ENCODE measurements at places on chromosomes 16 and 17.

- DNase-seq: no peak
Measured at GRCh38 chr16:87165151-87165550, 152.0 kb downstream of the C16orf95 start.

DNA sequence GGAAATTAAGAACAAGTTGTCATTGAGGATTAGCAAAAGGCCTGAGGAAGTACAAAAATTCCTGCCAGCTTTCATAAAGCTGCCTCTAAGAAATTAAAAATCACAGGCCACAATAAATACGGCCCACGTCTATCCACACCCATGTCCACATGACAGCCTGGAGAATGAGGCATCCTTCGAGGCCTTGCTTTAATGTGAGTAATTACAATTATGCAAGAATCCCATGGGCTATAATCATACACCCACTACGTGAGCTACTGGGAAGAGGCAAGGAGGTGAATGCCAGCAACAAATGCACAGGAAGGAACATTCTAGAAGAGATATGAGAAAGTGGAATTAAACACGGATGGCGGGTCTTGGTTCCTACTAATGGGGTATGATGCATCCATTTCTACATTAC is 65.4 kb upstream of the ZFHX3 start:
- DNase-seq: no peak

GRCh38 chr16:77048085-77048484 is 142.9 kb upstream of the MON1B start:
- DNase-seq: no peak

DNA sequence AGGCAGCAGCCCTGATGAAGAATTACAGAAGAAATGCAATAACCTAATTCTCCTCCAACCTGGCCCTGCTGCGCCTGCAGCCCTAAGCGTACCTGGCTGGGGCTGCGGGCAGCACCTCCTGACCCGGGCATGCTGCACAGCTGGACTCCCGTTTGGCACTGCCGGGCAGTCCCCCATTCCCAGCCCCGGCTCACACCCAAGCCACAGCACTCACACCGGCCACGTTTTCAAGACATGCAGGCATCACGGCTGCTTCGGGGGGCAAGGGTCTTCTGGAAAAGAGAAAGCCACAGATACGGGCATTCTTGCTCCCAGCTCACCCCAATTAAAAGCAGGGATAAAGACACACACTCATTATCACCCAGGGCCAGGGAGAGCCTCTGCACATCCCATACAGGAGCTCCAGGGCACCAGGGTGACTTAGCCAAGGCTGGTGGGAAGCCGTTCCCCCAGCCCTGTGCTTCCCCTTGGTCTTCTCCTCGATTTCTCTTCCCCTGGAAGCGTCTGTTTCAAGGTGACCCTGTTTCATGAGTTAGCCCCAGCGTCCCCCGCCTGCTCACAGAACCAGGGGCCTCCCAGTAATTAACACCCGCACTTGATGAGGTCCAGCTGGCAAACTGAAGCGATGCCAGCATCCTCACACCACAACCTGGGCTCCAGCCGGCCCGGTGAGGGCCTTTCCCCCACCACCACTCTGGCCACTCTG is 216.7 kb downstream of the C16orf78 start:
- no peak for DNase-seq

GRCh38 chr16:3074860-3075522 is 9.6 kb downstream of the IL32 start:
- peak; percentile 94 for DNase-seq

DNA sequence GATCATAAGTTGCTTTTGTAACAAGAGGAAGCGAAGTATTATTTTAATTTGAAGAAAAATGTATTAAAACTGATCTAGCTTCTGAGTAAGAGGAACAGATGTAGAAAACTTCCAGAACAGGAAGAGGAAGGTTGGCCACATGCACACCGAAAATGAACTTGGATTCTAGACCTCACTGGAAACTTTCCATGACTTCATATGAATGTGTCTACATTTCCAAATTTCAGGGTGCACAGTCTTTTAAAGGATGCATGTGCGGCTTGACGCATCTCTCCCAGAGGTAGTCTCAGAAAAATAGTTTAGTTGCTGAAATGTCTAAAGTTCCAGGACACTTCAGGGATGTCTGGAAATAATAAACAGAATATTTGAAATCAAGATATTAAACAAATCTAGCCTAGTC is 275.1 kb upstream of the MYOCD start:
- DNase-seq: no peak

- DNase-seq: no peak
Measured at GRCh38 chr17:54969658-54970572, 1.4 kb downstream of the STXBP4 start.

DNA sequence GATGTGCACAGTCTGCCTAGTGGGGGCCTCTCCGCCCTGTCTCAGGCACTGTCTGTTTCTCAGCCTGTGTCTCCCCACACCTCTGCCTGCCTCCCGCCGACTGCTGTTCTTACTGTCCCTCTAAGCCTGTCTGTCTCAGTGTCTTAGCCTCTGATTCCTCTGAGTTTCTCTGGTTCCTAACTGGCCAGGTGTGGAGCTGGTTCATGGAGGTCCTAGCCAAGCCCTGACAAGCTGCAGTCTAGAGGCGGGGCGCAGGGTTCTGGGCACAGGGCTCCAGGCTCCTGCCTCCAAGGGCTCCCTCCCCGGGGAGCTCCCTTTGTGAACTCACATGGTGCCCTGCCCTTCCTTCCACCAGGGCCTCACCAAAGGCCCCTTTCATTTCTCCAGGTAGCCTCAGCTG is 19.4 kb downstream of the C17orf100 start:
- no peak for DNase-seq

- DNase-seq: no peak
Measured at GRCh38 chr16:76885776-76886537, 305.0 kb upstream of the MON1B start.

DNA sequence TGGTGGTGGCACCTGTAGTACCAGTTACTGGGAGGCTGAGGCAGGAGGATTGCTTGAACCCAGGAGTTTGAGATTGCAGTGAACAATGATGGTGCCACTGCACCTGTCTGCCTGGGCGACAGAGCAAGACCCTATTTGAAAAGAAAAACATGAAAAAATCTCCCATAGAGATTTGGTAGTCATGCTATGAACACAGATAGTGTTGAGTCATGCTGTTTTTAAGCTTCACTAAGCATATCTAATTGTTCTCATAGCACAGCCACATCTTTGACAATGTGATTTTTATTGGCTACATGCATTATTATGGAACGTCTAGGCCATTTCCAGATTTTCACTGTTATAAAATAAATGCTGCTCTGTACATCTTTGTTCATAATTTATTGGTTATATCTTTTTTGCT is 6.0 kb downstream of the IL34 start:
- no peak for DNase-seq

GRCh38 chr17:12592941-12593340 is 72.7 kb upstream of the MYOCD start:
- no peak for DNase-seq

DNA sequence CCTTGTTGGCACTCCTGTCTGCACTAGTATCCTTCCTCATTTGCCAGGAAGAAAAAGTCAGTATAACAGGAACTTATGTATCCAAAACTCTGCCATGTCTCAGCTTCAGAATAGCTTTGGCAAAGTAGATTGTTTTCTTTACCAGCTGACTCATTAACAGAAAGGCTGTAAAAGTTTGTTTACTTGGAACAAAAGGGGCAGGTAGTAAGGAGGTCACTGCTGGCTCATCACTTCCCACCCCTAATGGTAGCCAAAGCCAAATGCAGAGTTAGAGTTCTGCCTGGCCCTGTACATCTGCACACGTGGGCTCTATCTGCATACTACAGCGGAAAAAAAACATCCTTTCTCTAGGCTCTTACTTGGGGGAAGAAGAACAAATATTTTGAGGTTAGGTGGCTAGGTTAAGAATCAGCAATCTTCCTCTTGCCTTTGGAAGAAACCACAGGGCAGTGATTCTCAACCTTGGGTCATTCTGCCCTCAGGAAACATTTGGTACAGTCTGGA is 90.9 kb upstream of the BCAR1 start:
- no peak for DNase-seq

DNA sequence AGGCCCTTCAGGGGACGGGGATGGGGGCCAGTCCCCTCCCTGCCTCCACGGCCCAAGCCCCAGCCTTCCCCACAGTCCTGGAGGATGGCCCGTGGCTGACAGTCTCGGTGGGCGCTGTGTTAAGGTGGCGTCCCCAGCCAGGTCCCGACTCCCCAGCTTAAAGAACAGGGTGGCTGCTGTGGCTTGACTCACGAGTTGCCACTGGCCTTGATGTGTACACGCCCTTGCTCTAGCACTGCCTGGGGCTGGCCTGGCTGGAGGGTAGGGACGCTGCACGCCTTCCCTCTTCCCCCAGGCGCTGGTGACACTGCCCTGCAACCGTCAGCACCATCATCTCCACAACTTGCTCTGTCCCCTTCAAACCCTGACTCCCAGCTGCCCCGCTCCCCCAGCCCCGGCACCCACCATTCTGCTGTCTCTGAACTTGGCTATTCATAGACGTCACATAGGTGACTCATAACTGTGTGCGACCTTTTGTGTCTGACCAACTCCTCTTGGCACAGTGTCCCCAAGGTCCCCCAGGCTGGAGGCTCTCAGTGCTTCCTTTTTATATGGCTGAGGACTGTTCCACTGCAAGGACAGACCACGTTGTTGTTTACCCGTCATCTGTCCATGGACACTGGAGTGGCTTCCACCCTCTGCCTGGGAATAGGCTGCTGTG is 6.3 kb downstream of the GNPTG start:
- DNase-seq: no peak

DNA sequence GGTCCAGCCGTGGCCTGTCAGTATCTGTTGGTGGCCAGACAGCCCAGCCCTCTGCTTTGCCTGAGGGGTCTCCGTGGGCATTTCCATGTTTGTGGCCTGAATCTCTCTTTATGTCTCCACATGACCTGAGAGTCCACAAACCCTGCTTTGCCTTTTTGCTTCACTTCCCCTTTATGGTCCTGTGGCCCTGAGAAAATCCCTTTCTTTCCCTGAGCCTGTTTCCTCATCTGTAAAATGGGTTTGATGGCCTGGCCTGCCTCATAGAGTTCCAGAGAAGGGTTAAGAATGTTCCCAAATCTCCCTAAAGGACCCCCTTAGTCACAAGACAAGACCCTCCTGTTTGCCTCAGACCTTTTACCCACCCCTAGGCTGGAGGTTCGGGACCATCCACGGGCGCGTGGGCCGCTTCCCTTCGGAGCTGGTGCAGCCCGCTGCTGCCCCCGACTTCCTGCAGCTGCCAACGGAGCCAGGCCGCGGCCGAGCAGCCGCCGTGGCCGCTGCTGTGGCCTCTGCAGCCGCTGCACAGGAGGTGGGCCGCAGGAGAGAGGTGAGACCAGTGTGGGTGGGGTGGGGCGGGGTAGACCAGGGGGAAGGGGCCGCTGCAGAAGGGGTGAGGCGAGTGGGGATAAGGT is 26.2 kb upstream of the ALKBH5 start:
- DNase-seq: no peak

DNA sequence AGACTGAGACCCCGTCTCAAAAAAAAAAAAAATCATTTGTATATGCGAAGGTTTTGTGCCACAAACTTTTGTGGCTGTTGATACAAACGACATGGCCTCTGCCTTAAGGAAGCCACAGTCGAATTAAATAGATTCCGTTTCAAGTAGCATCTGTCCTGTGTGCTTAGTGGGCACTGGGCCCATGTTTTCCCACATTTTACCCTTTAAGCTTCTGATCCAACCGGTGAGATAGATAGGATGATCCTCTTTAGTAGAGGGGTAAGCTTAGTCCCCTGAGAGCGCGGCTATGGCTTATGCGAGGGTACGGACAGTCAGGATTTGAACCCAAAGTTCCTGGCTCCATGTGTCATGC is 776 bp upstream of the TMEM219 start:
- no peak for DNase-seq

DNA sequence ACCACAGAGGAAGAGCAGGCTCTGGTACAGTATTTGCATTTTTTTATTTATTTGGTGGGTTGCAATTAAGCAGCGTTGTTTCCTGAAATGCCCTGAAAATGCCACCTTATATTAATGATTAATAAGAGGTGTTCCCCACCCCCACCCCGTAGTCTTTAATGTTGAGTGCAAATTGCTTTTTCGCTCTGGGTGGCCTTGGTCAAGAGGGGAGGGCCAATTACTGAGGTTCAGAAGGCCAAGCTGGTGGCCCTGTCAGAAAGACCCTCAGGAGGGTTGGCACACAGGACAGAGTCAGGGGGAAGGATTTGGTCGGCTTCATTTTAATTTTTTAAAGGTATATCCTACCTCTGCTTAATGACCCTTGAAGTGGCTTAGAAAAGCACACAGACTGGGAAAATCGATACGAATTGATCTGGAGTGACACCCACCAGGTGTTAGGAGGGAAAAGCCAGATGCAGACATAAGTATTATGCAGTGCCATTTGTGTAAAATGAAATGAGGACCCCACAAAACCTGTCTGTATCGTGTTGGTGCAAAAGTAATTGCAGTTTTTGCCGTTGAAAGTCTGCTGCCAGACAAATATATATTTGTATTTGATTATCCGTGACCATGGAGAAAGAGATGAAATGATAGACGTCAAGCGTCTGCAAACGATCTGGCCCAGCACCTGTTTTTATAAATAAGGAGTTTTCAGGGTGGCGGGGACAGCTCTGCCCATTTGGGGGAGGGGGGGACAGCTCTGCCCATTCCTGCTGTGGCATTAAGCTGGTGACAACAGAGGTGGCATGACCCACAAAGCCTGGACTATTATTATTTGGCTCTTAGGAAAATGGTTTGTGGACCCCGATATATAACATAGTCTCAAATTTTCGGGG is 143.8 kb upstream of the PLCG2 start:
- DNase-seq: no peak

- DNase-seq: no peak
Measured at GRCh38 chr16:85587762-85588556, 25.2 kb upstream of the GSE1 start.

GRCh38 chr17:4194796-4195195 is 51.8 kb downstream of the CYB5D2 start:
- DNase-seq: no peak

- no peak for DNase-seq
Measured at GRCh38 chr17:18071751-18072150, 16.0 kb upstream of the DRG2 start.

GRCh38 chr16:72261127-72261526 is 89.2 kb upstream of the PMFBP1 start:
- no peak for DNase-seq

GRCh38 chr16:69589434-69590269 is 23.9 kb downstream of the NFAT5 start:
- DNase-seq: no peak

DNA sequence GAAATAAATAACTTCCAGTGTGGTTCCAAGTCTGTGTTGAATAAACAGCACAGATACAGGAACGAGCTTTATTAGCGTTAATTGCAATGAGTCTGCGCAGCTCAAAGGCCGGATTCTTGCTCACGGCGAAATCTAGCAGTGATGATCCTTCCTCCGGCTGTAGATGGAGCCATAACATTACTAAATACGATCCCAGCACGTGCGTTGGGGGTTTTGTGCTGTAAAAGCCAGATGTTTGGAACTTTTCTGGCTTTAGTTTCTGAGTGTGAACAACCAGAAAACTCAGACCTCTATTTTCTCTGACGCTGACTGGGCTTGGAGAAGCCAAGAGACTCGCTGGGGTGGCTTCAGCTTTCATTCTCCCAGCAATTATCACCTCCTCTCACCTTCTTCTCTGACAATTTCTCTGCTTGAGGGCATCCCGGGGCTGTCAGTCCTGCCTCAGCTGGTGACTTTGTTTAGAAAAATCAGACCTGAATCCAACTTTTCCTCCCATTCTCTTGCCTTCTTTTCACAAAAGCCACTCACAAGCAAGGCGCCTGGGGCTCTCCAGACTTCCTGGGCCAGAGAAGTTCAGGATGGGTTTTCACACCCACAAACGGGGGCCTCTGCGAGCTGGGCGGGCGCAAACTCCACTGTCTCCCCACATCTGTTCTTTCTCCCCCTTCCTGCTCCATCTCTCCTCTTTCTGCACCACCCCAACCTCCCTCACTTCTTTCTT is 47.1 kb upstream of the AKTIP start:
- peak; percentile 57 for DNase-seq

GRCh38 chr16:66455970-66456369 is 28.9 kb downstream of the BEAN1 start:
- no peak for DNase-seq
